Thoracic aorta (tissue), 2 donors: ENCODE measurements at places on chromosomes 12 and 14. TPM values are rescaled to one million over a fixed set of nuclear protein-coding genes. Genes with fewer than 3 reads are reported as not detected.

The FAM222A gene
- 2.9 TPM for total RNA-seq

The KRT72 gene
- not detected for total RNA-seq

The DTX1 gene
- 0.41 TPM for total RNA-seq

The TIMELESS gene
- 3.0 TPM for total RNA-seq

The SLC5A8 gene
- not detected for total RNA-seq

The PMCH gene
- total RNA-seq = not detected

The KCNH3 gene
- 0.95 TPM for total RNA-seq

The CPM gene
- 22.1 TPM for total RNA-seq

The SERPINA4 gene
- not detected for total RNA-seq

The TMEM263 gene
- total RNA-seq = 32.2 TPM

The ZC2HC1C gene
- 0.27 TPM for total RNA-seq

The UNC79 gene
- 0.14 TPM for total RNA-seq

The PAH gene
- not detected for total RNA-seq

The GPR68 gene
- 2.0 TPM for total RNA-seq

The PKP2 gene
- total RNA-seq = 0.54 TPM

The OAS2 gene
- total RNA-seq = 21.2 TPM

The CELA1 gene
- total RNA-seq = not detected

The TRPV4 gene
- 5.7 TPM for total RNA-seq

The LBHD2 gene
- total RNA-seq = not detected
